ENCODE measurements at places on chromosomes 11 and 22. TPM values are rescaled to one million over a fixed set of nuclear protein-coding genes. Genes with fewer than 3 reads are reported as not detected.

CD151 gene
- total RNA-seq, result 153 TPM

GRCh38 chr11:10742460-10743208, 8.4 kb upstream of the CTR9 start:
- no peak for DNase-seq

- DNase-seq, result no peak
These were observed 471.2 kb downstream of the MIAT start for GRCh38 chr22:27128461-27129085.

PANX2 gene
- not detected for total RNA-seq

- no peak for DNase-seq
These were observed 46.0 kb upstream of the KLHL35 start for GRCh38 chr11:75478783-75479596.

DNA sequence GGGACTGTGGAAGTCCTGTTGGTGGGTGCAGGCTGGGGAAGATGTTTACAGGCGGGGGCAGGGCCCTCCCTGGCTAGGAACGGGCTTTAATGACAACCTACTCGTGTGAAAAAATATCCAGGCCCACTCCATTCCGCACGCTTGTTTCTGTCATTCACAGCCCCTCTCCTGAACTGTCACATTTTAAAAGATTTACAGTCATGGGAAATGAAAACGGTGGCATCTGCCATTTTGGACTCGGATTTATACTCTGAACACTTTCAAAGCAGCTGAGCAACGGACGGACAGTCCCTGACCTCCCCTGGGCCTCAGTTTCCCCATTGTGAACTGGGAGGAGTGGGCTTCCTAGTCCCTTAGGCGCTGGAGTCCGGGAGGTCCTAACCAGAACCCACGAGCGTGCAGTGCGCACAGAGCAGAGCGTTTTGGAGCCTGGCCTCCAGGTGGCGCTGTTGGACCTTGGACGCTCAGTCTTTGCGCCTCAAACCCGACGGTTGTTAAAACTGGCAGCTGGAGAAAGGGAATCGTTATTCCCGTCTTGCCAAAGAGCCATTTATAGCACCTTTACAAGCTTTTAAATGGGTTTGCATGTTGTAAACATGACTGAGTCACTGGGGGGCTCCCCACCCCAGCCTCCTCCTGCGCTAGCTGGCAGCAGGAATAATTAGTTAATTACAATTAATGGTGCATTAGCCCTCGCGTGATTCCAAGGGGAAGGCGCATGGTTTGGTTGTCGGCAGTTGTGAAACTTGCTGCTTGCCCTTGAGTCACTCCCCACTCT, 75.3 kb downstream of the FBLN1 start:
- peak; percentile 91 for DNase-seq

- peak; percentile 70 for DNase-seq
These were observed 16.5 kb upstream of the MEN1 start for GRCh38 chr11:64826578-64827450.

DNA sequence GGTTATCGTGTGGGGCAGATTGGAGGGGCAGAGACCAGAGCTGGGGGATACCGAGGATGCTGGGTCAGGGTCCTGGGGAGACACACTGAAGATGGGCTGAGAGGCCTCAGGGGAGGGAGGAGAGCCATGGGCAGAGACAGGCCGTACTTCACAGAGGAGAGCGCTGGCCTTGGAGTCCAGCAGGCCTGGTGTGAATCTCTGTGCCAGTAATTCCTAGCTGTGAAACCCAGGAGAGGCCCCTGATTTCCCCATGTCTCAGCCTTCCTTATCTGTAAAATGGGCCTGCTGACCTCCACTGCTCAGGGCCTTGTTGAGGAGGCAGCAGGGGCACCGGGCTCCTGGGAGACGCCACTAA, 23.4 kb downstream of the CACNA1I start:
- no peak for DNase-seq

GRCh38 chr11:77202941-77203900, 75.2 kb downstream of the MYO7A start:
- DNase-seq, result no peak

DNA sequence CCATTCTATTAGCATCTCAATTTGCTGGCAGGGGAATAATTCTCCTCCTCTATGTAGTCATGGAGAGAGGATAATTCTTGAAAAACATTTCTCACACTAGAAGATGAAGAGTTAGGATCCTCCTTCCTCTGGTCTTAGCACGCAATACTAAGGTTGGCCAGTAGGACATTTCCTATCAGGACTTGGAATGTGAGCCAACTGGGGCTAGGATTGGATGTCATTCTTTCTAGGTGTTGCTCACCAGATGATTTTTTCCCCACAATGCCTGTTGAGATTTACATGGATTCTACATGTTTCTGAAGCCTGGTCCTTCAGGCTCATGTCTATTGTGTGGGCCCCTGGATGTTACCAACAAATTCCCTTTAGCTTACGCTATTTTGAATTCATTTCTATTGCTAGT, 28.0 kb downstream of the SLN start:
- no peak for DNase-seq

- no peak for DNase-seq
These were observed 51.6 kb upstream of the TTLL12 start for GRCh38 chr22:43238526-43239006.

KCNK4 gene
- total RNA-seq, result not detected

- DNase-seq, result no peak
These were observed 98.8 kb downstream of the CRYBB2 start for GRCh38 chr22:25318081-25318823.

- no peak for DNase-seq
These were observed 1001.0 kb upstream of the TENM4 start for GRCh38 chr11:80441821-80442220.

GRM5 gene
- total RNA-seq, result not detected

GRCh38 chr11:65452806-65453490, 30.4 kb downstream of the NEAT1 start:
- peak; percentile 37 for DNase-seq

NDUFS8 gene
- 204 TPM for total RNA-seq

GRCh38 chr22:28774378-28774777, 1.9 kb downstream of the CCDC117 start:
- DNase-seq, result no peak

- no peak for DNase-seq
These were observed 81.1 kb downstream of the PGR start for GRCh38 chr11:101048479-101048878.

CEP126 gene
- total RNA-seq, result 0.49 TPM

SEPTIN3 gene
- total RNA-seq, result not detected

GRCh38 chr11:96122601-96123074, 198.7 kb upstream of the MTMR2 start:
- no peak for DNase-seq

GRCh38 chr11:29243616-29244015, 773.2 kb downstream of the KCNA4 start:
- DNase-seq, result no peak

C11orf86 gene
- not detected for total RNA-seq

EFCAB6 gene
- total RNA-seq, result 0.34 TPM

DNA sequence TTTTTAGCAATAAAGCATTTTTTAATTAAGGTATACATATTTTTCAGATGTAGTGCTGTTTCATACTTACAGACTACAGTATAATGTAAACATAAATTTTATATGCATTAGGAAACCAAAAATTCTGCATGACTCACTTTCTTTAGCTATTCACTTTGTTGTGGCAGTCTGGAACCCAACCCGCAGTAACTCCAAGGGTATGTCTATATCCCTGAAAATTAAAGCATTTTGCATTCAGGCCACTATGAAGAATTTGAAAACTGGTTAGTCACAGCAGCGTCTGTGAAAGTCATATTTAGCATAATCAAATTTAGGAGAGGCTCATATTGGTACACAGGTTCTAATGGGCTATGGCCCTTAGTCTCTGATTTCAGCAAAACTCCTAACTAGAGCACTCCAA, 46.8 kb downstream of the BBOX1 start:
- no peak for DNase-seq

SLC29A2 gene
- total RNA-seq, result 56.8 TPM

MUC15 gene
- total RNA-seq, result not detected

PANX3 gene
- not detected for total RNA-seq

DNA sequence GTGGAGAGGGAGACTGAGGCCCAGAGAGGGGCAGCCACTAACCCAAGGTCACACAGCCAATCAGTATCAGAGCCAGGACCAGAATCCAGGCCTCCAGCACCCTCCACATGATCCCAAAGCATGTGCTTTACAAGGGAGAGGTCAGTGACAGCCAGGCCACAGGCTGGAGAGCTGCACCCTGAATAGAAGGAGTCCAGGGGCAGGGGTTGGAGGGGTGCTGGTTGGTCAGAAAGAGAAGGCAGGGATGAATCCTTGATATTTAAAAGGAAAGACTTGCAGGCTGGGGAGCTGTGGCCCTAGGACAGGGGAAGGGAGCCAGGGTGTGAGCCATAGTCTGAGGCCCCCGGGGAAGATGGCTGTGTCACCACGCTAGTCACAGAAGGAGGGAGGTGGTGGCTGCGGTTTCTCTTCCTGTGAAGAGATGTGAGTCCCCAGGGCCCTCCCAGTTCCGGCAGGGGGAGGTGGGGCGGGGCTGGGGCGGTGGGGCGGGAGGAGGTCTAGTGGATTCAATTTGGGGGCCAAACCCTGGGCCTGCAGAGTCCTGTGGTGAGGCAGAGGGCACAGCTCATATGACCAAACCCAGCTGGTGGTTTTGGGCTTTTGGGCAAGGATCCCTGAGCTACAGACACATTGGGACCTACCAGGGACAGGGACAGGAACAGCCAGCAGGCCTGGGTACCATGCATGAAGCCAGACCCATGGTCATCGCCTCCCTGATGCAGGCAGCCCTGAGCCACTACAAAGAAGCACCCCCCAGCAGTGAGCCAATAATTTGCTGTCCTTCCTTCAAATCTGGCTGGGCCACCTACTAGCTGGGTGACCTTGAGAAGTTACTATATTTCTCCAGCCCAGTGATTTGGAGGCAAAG, 14.0 kb downstream of the RAC2 start:
- DNase-seq, result peak; percentile 72

All from psoas muscle (tissue), 8 donors.